Hematopoietic multipotent progenitor cell treated with erythropoietin and hydrocortisone succinate and interleukin-3 and kit ligand, for 8 days (in vitro differentiated cells): ENCODE measurements at places on chromosomes 2 and 18.
A peak's percentile ranks its signal among the peaks of the same experiment; 100 is the strongest.

DNA sequence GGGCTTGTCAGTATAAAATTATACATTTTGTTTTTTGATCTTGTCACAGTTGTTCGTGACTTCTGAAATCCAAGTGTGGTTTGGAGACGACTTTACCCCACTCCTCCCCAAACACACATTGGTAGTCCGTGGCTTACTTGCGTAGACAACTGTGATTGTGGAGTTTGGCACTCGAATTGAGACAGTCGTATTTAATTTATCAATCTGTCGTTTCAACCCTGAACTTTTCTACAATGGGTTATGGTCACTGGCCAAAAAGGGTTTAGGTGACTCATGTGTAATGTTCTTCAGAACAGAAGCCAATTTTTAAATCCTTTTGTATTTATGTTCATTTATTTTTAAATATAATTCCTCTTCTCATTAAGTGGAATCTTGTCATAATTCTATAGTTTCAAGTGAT is 129.9 kb downstream of the SPTBN1 start:
- DNase-seq, result no peak

DNA sequence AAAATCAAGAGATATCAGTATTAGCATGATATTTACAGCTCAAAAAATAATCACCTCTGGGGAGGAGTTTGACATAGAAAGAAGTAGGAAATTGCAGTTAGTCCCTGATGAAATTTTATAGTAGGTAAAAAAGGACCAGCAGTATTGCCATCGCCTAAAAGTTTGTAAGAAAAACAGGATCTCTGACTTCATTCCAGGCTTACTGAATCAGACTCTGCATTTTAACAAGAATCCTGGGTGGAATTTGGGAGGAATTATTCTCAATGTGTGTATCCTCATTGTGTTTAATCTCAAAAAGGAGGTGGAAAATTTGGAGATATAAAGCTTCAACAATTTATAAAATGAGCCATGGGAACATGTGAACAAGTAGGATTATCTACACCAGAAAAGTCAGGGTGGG is 31.2 kb upstream of the STAT1 start:
- DNase-seq, result no peak

- no peak for DNase-seq
These were observed 5.8 kb upstream of the ADNP2 start for GRCh38 chr18:80103231-80103630.

DNA sequence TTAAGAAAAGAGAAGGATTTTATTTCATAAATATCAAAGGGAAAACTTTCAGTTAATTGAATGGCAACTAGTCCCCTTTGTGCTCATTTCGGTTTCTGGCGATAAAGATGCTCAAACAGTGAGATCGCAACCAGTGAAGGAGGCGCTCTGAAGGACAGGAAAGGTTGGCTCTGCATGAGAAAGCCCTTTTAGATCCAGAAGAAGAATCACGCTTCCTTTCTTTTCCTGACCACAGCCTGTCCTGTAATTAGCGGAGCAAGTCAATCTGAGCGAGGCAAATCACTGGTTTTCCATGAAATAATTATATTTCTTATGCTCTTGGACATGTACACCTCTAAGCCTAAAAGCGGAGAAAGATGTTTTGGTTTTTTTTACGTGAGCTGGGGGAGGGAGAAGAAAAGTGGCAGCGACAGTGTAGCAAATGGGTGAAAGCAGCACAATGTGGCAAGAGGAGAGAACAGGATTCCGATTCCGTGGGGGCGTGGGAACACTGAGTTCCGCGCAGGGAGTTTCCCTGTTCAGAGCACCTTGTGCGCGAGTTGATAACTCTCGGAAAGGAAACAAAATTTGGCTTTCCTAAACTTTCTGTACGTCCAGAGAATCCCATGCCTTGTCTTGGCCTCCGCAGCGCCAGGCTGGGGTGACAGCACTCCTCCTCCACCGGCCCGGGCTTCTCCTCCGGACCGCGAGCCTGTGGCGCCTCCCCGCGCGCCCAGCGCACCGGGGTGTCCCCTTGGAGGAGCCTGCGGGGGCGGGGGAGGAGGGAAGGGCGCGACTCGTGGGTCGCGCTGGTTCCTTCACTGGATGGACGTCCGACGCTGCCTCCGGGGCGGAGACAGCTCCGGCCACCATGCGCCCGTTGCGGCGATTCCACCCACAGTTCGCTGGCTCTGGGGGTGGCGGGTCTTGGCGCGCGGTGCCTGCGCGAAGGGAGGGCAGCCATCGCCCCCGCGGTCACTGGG is 620 bp upstream of the SLC9A2 start:
- DNase-seq, result peak; percentile 17

- DNase-seq, result no peak
These were observed 1454.4 kb upstream of the CELF4 start for GRCh38 chr18:39019989-39020388.

DNA sequence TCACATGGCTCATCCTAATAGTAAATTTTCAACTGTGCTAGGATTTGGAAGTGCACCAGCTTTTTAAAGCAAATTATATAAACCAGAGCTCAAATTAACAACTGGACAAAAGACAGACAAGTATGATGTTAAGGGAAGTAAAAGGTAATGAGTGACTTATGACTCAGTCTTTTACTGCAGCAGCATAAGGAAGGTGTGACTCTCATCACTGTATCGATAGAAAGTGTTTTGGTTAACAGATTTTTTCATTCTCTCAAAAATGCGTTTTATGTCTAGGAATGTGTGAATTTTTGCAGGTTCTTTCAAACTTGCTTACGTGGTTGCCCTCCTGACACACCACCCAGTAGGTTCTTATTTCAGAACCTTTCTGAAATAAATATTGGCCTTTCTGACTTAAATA is 244.2 kb upstream of the BOD1L2 start:
- no peak for DNase-seq

DNA sequence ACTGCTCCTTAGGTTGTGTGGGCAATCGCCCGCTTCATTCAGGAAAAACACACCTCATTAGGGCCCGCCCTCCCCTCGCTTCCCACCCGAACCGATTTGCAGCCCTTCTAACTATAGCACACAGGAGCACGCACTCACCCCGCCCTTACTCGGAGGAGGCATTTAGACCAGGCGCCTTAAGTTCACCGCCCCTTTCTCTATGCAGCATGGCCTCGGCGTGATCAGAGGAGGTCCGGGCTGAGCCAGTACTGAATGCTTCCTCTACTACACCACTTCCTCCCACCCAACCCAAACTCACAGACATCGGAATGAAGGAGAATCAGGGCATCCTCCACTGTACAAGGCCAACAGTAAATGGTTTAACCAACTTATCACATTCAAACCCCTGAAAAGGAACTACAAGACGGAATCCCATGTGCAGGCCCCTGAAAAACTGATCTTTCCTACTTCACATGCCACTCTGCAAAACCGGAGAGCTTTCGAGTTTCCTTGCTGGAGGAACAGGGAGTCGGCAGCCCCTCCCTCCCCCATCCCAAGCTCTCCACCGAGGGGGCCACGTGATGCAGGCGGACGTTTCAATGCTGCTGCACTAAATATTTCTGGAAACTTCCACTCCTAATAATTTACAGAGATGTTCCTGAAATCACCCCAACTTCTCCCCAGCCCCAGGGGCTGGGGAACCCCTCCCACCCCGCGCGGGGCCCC is 1.4 kb downstream of the XPO1 start:
- peak; percentile 95 for DNase-seq

- no peak for DNase-seq
These were observed 2.5 kb downstream of the KCNJ13 start for GRCh38 chr2:232773815-232774214.

- no peak for DNase-seq
These were observed 22.8 kb downstream of the GLI2 start for GRCh38 chr2:120758181-120759144.

DNA sequence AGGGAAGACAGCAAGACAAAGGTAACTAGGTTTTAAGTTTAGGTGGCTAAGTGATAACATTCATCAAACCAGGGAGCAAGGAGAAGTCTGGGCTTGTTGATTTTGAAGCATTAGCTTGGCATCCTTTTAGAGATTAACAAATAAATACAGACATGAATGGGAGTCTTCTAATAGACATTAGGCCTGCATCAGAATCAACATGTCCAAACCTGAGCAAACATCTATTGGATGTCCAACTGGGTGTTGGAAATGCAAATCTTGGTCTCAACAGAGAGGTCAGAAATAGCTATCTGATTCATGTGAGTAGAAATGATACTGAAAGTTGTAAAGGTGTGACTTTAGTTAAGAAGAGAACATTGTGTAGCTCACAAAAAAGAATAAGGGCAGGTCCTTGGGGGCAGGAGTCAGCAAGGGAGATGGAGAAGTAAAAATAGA is 85.5 kb upstream of the RND3 start:
- DNase-seq, result no peak

DNA sequence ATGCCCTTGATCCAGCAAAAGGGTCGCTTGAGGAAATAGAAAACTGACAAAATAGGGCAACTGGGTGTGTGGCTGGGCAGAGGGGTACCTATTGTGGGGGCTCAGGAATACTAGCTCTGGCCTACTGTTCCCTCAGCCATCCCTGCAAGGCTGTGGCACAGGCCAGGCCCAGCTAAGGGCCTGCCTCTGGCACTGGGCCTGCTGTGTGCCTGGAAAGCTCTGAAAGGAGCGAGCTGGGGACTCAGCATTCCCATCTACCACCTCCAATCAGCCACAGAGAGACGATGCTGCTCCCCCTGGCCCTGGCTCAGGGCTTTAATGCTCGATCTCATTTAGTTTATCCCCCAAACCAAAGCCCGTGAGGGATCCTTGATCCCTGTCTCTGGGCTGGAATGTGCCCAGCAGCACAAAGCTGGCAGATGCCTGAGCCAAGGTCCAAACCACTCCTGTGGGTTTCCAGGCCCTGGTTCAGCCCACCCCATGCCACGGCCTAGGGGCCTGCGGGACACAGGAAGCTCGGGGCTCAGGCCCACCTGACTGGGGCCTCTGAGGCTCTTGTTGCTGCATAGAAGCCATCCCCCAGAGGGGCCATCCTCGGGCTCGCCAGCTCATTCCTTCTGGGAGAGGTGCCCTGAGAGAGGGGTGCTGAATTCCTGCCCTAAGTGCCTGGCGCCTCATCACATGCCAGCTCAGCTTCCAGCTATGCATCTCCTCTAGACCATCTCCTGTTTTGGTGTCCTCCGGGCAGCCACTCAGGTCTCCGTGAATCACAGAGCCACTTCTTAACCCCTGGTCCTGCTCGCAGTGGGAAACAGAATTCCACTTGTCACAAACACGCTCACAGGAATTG is 43.0 kb upstream of the KCNF1 start:
- no peak for DNase-seq

- DNase-seq, result no peak
These were observed 4.2 kb downstream of the SLC40A1 start for GRCh38 chr2:189576396-189576795.

DNA sequence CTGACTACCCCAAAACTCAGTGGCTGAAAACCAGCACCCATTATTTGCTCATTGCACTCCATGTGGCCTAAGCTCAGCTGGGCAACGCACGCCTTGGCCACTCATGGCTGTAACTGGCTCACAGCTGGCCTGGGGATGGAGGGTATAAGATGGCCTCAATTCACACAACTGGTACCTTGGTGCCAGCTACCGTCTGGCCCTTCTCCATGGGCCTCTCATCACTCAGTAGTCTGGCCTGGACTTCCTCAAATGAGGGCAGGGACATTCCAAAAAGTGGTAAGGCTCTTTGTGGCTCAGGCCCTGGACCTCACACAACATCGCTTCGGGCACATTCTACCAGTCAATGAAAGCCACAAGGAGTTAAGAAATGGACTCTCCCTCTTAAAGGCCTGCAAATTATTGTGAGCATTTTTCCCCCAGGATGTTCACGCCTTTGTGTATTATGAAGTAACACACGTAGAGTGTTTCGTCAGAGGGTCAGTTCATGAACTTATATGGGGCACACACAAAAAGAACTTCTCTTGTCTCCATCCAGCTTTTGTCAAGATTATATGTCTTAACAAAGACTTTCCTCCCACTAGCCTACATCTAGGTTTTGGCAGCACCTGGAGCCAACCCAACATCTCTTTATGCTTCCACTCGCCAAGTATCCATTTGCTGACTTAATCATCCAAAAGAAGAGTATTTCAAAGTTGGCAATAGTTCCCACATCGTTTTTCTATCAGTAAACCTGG is 145.2 kb downstream of the CCBE1 start:
- no peak for DNase-seq

DNA sequence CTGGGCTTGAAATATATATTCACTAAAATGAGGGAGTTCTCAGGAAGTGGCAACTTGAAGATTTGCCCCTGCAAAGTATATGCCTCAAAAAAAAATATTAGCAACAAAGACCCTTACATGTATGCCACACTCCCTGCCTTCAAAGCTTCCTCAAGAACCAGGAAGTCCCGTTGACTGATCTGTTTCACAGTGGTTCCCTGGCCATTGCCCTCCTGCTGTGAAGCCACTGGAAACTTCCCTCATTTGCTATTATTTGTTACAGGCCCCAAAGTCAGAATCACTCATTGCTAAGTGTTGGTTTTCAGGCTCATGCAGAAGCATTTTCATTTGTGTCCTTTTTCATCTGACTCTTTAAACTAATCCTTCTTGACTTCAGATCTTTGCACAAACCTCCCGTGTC is 421.5 kb downstream of the ZNF521 start:
- no peak for DNase-seq

- DNase-seq, result no peak
These were observed 5.6 kb downstream of the HS1BP3 start for GRCh38 chr2:20645301-20645701.

DNA sequence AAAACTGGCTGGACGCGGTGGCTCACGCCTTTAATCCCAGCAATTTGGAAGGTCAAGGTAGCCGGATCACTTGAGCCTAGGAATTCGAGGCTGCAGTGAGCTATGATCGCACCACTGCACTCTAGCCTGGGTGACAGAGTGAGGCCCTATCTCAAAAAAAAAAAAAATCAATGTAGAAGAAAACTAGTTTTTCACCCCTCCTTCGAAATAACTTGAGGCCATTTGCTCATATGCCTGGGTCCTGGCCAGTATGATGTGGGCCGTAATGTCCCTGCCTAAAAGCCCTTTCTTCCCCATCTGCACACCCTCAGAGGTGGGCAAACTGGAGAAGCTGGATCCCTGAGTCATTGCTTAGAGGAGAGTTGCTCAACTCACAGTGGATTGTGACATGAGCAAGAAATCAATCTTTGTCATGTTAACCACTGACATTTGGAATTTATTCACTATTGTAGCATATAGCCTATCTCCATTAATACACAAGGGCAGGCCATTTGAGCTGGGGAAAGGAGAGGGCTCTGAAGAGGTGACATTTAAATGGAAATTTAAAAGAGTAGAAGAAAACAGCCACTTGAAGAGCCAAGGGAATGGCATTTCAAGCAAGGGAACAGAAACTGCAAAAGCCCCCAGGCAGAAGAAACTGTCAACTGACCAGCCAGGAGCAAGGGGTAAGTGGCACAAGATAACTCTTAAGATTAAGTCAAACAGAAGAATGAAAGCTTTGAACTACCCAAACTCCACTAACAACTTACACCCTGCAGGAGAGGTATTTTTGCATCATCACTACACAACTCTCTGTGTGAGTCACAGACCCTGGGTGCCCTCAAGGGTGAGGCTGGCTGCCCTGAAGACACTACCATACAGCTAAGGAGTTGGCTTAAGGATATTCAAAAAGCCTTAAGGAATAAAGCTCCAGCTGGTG is 7.6 kb upstream of the METTL21A start:
- DNase-seq, result peak; percentile 37

GRCh38 chr2:103401621-103402020 is 639.8 kb downstream of the TMEM182 start:
- peak; percentile 3 for DNase-seq

GRCh38 chr2:69033461-69034095 is 20.6 kb downstream of the ANTXR1 start:
- DNase-seq, result no peak

GRCh38 chr2:34188464-34189303 is 589.6 kb upstream of the FAM98A start:
- no peak for DNase-seq
